ENCODE measurements at places on chromosomes 4 and X.

DNA sequence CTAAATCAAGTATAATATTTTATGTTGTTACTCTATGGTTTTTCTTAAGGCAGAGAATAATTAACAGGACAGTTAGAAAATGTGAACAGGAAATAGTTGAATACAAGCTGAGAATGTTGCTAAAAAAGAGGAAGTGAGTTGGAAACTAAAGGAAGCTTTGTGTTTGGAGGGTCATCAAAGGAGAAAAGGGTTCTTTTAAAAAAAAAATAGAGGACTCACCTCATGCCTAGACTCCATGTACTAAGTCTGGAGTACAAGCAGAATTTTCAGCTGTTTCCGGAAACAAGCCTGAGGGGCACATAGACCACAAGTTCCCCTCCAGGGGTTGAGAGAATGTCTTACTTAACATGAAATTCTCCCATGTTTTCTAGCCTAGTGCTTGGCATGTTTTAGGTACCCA lies 20.1 kb upstream of the MAP7D3 start:
- DNase-seq, result no peak

DNA sequence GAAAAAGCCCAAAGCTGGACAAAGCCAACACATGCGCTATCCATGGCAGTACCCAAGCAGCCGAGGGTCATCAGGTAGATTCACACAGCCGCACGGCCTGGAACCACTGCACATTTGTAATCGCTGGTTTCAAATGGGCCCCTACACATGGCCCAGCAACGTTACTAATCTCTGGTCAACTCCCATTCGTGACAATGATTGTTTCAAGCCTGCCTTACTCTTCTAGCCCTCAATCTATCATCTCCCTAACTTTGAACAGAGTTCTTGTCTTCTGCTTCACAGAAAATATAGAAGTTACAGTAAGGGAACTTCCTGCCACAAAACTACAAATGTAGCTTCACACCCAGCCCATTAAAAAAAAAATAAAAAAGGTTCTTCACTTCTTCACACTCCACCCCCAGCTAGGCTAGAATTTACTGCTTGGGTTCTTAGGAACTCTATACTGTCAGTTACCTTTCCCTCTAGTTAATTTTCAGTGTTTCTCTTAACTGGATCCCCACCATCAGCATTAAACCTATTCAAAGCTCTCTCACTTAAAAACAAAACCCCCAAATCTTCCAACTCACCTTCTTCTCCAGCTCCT lies 24.2 kb downstream of the CASP3 start:
- no peak for DNase-seq

DNA sequence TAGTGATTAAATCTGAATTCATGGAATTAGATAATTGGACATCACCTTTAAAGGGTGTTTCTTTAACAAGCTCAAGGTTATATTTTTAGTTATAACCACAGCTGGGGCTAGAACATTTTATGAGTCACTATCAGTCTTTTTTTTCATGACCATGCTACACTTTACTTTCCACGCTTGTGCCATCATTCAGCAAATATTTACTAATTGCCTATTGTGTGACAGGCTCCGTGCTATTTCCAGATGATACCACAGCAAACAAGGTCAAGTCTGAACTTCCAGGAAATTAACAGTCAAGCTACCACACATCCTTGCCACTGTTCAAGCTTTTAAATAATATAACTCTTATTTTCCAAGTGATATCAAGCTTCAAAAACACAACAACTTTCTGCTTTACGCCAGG lies 16.5 kb downstream of the SPANXN3 start:
- no peak for DNase-seq

GRCh38 chr4:169311643-169312365 lies 41.0 kb upstream of the SH3RF1 start:
- DNase-seq, result peak; percentile 26

DNA sequence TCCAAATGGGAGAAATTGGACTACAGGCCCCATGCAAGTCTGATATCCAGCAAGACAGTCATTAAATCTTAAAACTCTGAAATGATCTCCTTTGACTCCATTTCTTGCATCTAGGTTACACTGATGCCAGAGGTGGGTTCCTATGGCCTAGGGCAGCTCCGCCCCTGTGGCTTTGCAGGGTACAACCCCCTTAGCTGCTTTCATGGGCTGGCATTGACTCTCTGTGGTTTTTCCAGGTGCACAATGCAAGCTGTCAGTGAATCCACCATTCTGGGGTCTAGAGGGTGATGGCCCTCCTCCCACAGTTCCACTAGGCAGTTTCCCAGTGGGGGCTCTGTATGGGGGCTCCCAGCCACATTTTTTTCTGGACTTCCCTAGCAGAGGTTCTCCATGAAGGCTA lies 228.5 kb upstream of the ADAMTS3 start:
- DNase-seq, result no peak

GRCh38 chrX:140767646-140768045 lies 58.1 kb downstream of the LINC00632 start:
- DNase-seq, result no peak

- no peak for DNase-seq
Measured at GRCh38 chr4:150178161-150178560, 99.9 kb downstream of the DCLK2 start.

DNA sequence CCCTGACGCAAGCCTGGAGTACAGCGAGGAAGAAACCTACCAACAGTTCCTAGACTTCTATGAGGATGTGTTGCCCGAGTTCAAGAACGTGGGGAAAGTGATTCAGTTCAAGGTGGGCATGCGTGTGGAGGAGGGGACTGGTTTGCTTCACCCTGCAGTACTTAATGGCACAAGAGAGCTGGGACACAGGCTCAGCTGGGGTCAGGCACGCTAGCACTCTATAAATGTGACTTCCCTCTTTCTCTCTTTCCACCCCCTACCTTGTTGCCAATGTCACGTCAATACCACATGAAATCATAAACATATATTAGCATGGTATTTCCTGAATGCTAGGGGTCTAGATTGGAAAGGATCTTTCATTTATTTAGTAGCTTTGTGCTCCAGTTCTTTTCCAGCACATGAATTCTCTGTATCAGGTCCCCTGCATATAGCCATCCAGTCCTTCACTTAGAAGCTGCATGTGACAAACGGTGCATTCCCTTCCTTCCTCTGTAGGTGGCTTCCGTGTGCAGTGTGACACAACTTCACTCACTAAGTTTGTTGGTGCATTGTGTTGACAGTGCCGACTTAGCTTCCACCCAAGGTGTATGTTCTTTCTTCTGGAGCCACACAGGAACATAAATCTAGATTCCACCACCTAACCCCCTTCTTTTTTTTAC lies 25.6 kb downstream of the ZRSR2 start:
- DNase-seq, result no peak

- DNase-seq, result no peak
Measured at GRCh38 chr4:16530688-16531635, 304.7 kb upstream of the TAPT1 start.
